Right ventricle myocardium superior (tissue), 1 donor: ENCODE measurements at places on chromosomes 2 and 18.

- DNase-seq: no peak
Observed at GRCh38 chr2:170005702-170006101, 172.2 kb upstream of the MYO3B start.

GRCh38 chr2:17682098-17682857 lies 71.3 kb downstream of the SMC6 start:
- DNase-seq: no peak

DNA sequence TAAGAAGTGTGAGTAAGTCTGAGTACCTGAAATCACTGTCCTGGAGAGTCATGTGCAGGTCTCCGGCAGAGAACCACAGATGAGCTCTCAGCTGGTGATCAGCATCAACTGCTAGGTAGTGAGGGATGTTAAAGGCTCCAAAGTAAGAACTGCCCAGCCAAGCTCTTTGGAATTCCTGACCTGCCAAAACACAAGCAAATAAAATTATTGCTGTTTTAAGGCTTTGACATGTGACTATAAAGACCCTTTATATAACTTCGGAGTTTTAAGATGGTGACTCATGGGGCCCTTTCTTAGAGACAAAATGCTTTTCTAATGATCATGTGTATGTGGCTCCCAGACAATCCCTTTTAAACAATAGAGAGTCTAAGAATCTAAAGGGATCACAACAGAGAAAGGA lies 855.7 kb downstream of the TRIB2 start:
- no peak for DNase-seq

DNA sequence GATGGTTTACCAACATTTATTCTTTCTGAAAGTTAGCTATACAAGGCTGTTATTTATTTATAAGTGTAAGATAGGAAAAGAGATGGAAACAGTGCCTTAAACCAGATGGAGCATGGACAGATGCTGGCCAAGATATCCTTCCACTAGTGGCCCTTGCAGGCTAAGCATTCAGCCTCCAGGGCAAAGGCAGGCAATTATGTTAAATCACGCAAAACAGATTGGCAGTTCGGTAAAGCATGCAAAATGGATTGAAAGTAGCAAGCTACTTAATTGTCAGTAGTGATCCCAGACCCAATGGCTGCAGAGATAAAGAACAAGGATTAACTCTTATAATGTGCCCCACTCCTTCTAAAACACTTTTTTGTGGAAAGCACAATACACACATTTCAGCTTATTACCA lies 105.4 kb upstream of the MAP4K3 start:
- no peak for DNase-seq

DNA sequence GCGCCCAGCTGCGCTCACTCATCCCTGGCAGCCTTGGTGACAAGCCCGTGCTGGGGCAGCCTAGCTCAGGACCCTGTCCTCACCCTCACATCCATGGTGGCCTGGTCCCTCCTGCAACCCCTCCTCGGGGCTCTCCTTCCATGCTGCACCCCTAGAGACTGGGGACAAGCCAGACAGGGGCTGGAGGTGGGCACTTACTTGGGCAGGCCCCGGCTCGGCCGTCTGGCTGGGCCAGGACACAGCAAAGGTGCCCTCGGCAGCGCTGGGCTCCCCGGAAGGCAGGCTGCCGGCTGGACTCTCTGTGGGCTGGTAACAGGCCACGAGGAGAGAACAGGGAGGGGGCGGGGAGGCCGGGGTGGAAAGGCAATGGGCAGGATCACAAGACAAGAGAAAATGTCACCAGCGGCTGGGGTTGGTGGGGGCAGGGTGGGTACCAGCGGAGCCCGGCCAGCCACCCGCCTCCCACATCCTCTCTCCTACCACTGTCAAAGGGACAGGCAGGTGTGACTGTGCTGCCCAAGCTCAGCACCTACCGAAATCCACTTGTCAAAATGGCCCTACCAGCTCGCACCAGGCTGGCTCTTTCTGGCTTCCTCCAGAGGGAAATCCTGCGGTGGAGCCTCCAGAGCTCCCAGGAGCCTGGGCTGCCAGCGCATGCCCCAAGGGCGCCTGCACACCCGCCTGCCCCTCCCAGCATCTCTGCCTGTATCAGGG lies 54.7 kb downstream of the BIN1 start:
- peak; percentile 41 for DNase-seq

- peak; percentile 40 for DNase-seq
Observed at GRCh38 chr2:40353231-40353630, 98.7 kb downstream of the SLC8A1 start.
